GM19239 (cell line): ENCODE measurements at places on chromosomes 11 and 22.

- DNase-seq: no peak
Measured at GRCh38 chr11:72681226-72682153, 7.3 kb upstream of the PDE2A start.

DNA sequence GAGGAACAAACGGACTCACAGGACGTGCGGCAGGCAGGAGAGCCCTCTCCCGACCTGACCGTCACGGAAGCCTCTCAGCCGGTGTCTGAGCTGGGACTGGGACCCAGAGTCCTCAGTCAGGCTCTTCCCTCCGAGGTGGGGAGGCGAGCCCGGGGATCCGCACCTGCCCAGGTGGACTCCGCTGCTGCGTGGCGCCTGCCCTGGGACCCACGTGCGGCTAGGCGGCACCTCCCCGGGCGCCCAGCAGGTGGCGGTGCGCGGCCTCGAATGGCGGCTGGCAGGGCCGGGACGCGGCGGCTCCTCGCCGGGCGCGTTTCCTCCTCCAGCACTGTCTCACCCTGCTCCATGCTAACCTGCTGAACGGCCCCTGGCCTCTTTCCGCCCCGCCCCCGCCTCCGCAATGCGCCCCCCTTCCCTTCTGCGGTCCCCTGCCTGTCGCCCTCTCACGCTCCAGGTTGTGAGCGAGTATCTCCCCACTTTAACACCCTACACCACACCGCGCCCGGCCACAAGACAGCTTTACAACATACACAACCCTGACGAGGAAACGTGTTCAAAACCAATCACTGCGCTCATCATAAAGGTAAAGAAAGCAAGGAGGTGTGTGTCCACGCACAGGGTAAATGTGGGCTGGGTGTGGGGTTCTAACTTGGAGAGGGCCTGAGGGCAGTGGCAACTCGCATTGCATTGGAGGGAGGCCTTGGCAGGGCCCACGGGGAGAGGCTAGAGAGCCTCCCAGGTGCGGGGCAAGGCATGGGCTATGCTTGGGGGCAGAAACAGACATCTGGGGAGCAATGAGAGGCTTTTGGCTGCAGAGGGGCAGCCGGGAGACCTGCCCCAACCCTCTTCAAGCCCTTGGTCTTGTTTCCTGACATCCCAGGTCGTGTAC lies 25.9 kb upstream of the ATXN10 start:
- peak; percentile 80 for DNase-seq

DNA sequence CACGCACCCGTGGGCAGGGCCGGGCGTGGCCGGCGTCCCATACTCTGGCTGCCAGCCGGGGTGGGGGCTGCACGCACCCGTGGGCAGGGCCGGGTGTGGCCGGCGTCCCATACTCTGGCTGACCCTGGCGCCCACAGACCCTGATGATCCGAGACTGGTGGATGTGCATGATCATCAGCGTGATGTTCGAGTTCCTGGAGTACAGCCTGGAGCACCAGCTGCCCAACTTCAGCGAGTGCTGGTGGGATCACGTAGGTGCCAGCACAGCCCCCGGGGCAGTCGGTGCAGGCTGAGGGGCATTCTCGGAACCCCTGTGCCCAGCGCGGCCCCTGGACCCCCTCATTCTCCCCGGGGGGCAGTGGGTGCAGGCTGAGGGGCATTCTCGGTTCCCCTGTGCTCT lies 19.0 kb downstream of the RNH1 start:
- no peak for DNase-seq

DNA sequence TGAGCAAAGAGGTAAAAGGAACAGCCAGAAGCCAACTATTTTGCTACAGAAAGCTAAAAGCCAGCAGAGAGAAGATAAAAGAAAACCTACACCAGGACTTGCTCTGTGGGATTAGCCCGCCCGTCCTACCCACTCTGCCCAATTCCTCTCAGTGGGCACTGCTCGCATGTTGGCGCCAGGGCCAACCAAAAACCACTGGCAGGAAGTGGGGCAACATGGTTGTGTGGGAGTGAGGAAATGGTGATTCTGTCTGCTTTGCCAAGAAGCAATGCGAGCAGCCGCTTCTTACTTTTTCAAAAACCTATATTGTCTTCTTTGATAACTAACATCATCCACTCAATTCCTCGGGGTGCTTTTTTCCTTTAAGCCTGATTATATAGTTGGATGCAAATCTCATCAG lies 14.2 kb upstream of the APOA1 start:
- no peak for DNase-seq

DNA sequence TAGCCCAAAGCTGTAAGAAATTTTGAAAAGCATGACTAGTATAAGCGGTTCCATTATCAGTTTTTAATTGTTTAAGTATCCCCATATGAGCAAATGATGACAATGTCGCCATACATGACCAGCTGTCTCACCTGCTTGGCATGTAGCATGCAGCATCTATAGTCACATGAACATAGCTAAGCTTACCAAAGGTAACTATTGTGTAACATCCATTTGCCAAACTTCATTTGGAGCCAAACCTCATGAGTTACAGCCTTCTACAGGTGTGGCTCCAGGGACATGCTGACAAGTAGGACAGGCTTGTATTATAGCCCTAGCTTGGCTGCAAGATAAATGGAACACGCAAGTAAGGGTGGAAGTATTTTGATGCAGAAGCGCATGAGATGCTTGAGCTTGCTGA lies 30.4 kb downstream of the OR10A6 start:
- DNase-seq: no peak

GRCh38 chr11:125001079-125001778 lies 47.2 kb downstream of the CCDC15 start:
- no peak for DNase-seq

GRCh38 chr11:13664351-13664750 lies 4.1 kb upstream of the FAR1 start:
- DNase-seq: no peak

DNA sequence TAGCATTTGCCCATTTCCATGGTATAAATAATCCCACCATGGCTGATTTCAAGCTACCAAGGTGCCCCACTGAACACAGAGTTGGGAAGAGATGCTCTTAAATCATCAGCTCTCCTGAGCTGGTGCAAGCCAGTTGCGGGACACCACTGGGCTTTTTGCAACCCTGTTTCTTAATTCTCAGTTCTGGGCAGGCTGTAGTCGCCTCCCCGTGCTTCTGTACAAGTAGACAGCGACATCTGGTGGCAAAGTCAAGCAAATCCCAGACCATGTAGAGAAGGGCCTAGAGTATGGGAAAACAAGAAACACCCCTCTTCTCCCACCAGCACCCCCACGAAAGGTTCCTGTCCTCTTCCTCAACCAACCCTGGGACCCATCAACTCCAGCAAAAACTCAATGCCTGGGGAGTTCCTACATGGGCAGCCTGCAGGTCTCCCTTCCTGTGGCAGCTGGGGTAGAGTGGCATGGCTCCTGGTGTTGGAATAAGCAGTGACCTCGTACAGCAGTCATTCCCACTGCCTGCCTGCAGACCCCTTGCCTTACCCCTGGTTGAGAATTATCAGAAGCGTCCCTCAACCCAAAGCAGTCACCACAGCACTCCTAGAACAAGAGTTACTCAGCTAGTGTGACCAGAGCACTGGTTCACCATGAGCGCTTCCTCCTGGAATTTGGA lies 68.4 kb downstream of the IGLL5 start:
- no peak for DNase-seq

DNA sequence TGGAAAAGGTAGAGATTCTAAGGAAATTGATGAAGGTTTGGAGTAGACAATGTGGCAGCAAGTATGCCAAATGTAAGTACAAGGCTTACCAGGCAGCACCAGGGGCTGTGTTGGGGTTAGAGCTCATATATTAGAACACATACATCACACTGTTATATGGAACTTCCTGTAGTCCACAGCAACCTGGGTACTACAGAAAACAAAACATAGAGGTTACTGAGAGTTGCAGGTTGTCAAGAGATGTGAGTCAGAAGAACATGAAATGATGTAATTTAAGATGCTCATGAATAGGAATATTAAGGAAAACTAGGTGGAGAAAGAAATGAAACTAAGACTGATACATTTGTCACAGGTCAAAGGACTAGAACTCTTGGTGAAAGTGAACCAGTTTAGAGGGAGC lies 22.0 kb downstream of the FAT3 start:
- no peak for DNase-seq

DNA sequence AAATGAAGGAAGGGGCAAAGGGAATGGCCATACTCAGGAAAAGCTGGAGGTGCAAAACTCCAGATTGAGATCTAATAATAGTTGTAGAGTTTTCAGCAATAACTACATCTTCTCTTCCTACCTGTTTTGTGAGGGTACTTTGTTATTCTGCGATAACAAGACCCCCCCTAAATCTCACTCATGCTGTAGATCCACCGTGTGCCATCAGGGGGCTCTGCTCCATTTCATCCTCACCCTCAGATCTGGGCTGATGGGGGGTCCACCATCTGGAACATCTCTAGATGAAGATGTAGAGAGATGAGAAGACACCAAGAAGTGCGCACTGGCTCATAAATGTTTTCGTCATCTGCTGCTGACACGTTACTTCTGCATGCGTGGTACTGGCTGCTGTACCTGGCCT lies 135.9 kb upstream of the KIRREL3 start:
- DNase-seq: no peak

- DNase-seq: no peak
Measured at GRCh38 chr11:113419454-113420003, 31.9 kb downstream of the ANKK1 start.

- DNase-seq: no peak
Measured at GRCh38 chr11:86180423-86180822, 64.1 kb upstream of the EED start.

DNA sequence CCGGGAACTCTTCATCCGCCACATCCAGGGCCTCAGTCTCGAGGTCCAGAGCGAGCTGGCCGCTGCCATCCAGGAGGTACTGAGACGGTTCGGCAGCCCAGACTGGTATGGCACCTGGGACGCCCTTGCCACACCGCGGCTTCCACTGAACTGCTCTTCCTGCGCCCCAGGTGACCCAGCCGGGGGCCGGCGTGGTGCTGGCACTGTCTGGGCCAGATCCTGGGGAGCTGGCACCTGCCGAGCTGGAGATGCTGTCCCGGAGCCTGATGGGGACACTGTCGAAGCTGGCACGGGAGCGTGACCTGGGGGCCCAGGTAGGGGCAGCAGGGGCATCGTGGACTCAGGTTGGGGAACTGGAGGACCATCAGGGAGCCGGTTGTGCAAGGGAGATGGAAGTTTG lies 1.4 kb downstream of the CCDC88B start:
- DNase-seq: no peak

GRCh38 chr11:63567044-63567840 lies 4.1 kb upstream of the PLAAT2 start:
- DNase-seq: no peak
